ENCODE measurements at places on chromosomes 1 and 21.
A peak's percentile ranks its signal among the peaks of the same experiment; 100 is the strongest.

DNA sequence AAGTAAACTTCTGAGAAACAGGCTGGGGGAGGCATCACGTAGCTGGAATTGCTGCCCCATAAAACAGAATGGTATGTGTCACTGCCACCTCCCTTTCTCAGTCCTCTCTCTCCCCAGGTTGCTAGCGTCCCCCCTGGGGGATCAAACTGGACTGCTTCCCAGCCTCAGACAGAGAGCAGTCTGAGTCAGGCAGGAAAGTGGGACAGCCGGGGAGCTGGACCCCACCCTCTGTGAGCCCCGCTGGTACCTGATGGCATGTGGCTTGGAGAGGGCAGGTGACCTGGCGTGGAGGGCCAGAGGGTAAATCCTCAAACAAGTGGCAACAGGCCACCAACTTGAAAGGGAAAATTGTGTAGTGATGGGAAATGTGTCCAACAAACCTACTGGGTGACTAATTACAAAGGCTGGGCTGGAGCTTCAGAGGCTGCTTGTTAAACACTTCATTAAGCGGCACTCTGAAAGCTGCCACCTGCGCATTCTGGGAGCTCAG lies 1.0 kb upstream of the SFN start:
- DNase-seq, result no peak

DNA sequence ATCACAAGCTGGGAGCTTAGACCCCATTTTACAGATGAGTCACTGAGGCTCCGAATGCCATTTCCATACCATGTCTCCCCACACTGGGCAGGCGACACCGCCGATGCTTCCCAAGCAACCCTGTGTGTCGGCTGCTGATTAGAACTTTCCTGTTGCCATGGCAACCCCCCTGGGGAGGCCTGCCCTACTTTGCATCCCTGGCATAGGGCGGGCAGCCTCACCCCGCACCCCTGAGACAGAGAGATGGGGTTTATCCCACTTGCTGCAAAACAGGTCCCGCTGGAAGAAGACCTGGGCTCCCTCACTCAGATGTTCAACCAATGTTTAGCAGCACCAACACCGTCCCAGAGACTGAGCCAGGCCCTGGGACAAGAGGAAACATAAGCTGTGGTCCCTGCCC lies 81.5 kb downstream of the CAMK2N1 start:
- DNase-seq, result peak; percentile 50

DNA sequence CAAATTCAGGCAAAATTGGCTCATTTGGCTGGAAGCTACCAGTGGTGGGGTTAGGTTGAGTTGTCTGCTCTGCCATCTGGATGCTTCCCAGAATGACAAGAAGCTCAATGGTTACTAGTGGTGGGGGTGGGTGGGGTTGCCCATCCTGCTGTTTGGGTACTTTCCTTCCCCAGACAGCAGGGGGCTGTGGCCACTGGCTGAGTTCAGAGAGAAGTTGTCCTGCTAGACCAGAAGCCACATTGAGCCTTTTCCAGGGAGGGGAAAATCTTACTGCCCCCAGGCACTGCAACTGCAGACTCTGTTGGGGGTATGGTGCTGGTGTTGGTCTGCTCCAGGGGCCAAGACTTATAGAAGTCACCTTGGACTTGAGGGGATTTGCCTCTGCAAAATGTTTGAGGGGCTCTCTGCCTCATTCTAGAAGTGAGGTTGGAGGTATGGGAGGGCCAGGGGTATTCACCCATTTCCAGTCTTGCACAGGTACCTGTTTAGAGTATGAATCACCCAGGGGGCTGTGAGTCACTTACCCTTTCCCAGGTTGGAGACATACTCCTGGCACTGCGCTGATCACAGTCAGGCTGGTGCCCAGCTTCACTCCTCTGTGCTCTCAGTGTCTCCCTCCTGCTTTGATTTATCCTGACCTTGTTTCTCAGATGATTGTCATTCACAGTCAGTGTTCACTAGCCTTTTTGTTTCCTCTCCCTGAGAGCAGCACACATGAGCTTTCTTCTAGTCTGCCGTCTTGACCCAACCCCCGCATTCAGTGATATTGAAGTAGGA lies 89.1 kb upstream of the NEGR1 start:
- DNase-seq, result no peak

- DNase-seq, result no peak
Measured at GRCh38 chr1:228021355-228022030, 14.7 kb downstream of the WNT3A start.

Measured in anterior cingulate cortex (tissue), 58 donors.